BJ (cell line): ENCODE measurements at places on chromosomes 6 and 20. TPM values are rescaled to one million over a fixed set of nuclear protein-coding genes. Genes with fewer than 3 reads are reported as not detected.

The POFUT1 gene
- polyA plus RNA-seq, result 45.1 and 56.7 TPM in 2 replicates

The C4B gene
- 9.2 and 14.4 TPM in 2 replicates for polyA plus RNA-seq

The CCN6 gene
- polyA plus RNA-seq, result 0.07 TPM in 1 of 2 replicates, not detected in the other

The ASXL1 gene
- polyA plus RNA-seq, result 31.6 and 40.8 TPM in 2 replicates

The CALHM4 gene
- not detected in 2 replicates for polyA plus RNA-seq
